A673 (cell line): ENCODE measurements at places on chromosomes 1 and 21. TPM values are rescaled to one million over a fixed set of nuclear protein-coding genes. Genes with fewer than 3 reads are reported as not detected.

- no peaks in the 10 kb centered on the region for H3K4me1 ChIP-seq
- no peak for DNase-seq
- H3K27ac ChIP-seq, result no peak overlapping the region
These were observed 18.7 kb upstream of the KNCN start for GRCh38 chr1:46569884-46570725.

GRCh38 chr1:240385985-240386978 lies 225.7 kb downstream of the GREM2 start:
- peaks cover 6% of the 10 kb centered on the region for H3K27me3 ChIP-seq
- no peak overlapping the region for H3K4me3 ChIP-seq
- no peak overlapping the region for H3K27ac ChIP-seq
- no peaks in the 10 kb centered on the region for H3K4me1 ChIP-seq

- H3K4me3 ChIP-seq, result no peak overlapping the region
- peaks cover 12% of the 10 kb centered on the region for H3K36me3 ChIP-seq
- H3K4me1 ChIP-seq, result no peaks in the 10 kb centered on the region
- H3K27ac ChIP-seq, result no peak overlapping the region
- H3K27me3 ChIP-seq, result no peaks in the 10 kb centered on the region
These were observed 11.0 kb downstream of the PFKL start for GRCh38 chr21:44310628-44311507.

- H3K27me3 ChIP-seq, result peaks cover 14% of the 10 kb centered on the region
- H3K4me3 ChIP-seq, result no peak overlapping the region
- H3K4me1 ChIP-seq, result no peaks in the 10 kb centered on the region
- no peak for DNase-seq
These were observed 163.9 kb downstream of the ST6GALNAC5 start for GRCh38 chr1:77031106-77031662.

The TRPM2 gene
- total RNA-seq, result 0.21 TPM in 1 of 2 replicates, not detected in the other

DNA sequence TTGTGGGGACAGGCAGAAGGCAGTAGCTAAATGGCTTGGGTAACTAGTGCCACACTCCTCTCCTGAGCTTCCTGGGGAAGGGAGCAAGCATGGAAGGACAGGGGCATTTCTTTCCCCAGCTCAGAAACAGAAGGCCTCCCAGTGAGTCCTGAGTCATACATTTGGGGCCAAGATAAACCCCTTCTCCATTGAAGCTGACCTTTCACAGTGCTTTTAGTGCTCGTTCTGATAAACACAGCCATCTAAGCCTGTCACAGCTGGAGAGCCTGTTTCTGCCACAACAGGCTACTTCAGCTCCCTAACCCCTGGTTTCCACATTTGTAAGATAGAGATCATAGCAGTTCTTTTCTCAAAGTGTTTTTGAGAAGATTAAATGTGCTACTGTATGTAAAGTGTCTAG lies 374.0 kb downstream of the LMX1A start:
- no peaks in the 10 kb centered on the region for H3K27me3 ChIP-seq
- no peaks in the 10 kb centered on the region for H3K4me1 ChIP-seq
- DNase-seq, result no peak

- H3K27ac ChIP-seq, result no peak overlapping the region
- H3K36me3 ChIP-seq, result no peaks in the 10 kb centered on the region
- no peaks in the 10 kb centered on the region for H3K27me3 ChIP-seq
- H3K4me1 ChIP-seq, result no peaks in the 10 kb centered on the region
- no peak for DNase-seq
These were observed 113.9 kb upstream of the COL6A1 start for GRCh38 chr21:45867671-45868081.

DNA sequence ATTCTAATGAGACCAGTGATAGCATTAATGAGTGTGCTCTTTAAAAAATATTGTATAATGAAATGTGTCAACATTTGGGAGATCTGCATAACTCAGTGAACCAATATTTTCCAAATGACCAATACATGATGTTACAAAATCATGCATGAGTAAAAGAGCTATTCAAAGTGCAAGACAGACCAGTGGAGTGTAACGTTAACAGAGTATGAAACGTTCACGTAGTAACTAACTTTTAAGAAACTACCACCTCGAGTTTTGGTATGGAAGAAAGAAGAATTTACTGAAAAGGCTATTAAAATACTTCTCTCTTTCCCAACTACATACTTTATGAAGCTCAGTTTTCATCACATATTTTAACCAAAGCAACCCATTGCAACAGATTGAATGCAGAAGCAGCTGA lies 9.6 kb upstream of the SLC6A9 start:
- H3K36me3 ChIP-seq, result no peaks in the 10 kb centered on the region
- DNase-seq, result no peak
- no peak overlapping the region for H3K27ac ChIP-seq
- no peak overlapping the region for H3K4me3 ChIP-seq
- peaks cover 17% of the 10 kb centered on the region for H3K4me1 ChIP-seq
- H3K27me3 ChIP-seq, result no peaks in the 10 kb centered on the region

GRCh38 chr1:204678721-204679475 lies 6.6 kb downstream of the LRRN2 start:
- H3K27me3 ChIP-seq, result peaks cover 16% of the 10 kb centered on the region
- H3K36me3 ChIP-seq, result no peaks in the 10 kb centered on the region
- H3K27ac ChIP-seq, result no peak overlapping the region
- H3K4me1 ChIP-seq, result no peaks in the 10 kb centered on the region
- no peak overlapping the region for H3K4me3 ChIP-seq

The BCL10 gene
- total RNA-seq, result 18.1 and 20.9 TPM in 2 replicates

The CHIA gene
- total RNA-seq, result not detected in 2 replicates

The OR2T11 gene
- total RNA-seq, result not detected in 2 replicates

The BATF3 gene
- total RNA-seq, result 4.1 and 6.9 TPM in 2 replicates

The CDCA8 gene
- total RNA-seq, result 64.7 and 67.4 TPM in 2 replicates

GRCh38 chr1:104132382-104132973 lies 382.8 kb downstream of the AMY1C start:
- H3K4me1 ChIP-seq, result no peaks in the 10 kb centered on the region
- no peak overlapping the region for H3K4me3 ChIP-seq
- no peaks in the 10 kb centered on the region for H3K27me3 ChIP-seq
- peak; percentile 36 for DNase-seq
- no peaks in the 10 kb centered on the region for H3K36me3 ChIP-seq

The CBR3 gene
- total RNA-seq, result 12.3 and 15.5 TPM in 2 replicates

The IGSF21 gene
- 3.2 and 4.1 TPM in 2 replicates for total RNA-seq

DNA sequence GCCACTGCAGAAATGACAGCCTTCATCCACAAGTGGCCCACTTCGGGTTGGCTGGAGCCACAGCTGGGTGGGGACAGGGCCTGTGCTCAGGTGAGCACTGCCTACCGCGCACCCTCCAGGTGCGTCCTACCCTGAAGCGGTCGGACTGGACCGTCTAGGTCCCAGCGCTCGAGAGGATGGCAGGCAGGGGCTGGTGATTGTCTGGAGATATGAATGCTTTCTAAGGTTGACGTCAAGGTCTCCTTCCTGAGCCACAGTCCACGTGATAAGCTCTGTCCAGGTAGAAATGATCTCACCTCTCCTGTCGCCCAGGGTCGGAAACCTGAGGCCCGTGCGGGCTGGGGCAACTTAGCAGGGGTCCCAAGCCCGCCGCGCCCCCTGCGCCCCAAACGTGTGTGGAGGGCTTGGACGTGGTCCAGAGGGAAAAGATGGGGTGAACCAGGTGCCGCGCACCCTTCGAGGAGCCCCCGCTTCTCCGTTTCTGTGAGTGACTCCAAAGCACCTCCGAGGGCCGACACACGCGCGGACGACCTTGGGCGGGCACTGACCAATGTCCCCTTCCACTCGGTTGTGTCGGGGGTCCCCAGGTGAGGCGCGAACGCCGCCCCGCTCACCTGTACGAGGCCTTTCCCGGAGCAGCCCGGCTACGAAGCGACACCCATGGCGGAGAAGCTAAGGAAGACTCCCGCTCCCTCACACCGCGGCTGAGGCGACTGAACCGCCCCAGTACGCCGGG lies 853 bp upstream of the DOP1B start:
- no peaks in the 10 kb centered on the region for H3K27me3 ChIP-seq
- H3K4me1 ChIP-seq, result peaks cover 4% of the 10 kb centered on the region
- no peak for DNase-seq
- H3K36me3 ChIP-seq, result no peaks in the 10 kb centered on the region
- H3K4me3 ChIP-seq, result peak overlapping the region; percentile 97

- H3K27ac ChIP-seq, result no peak within 1 kb of the TSS
- H3K4me1 ChIP-seq, result peaks cover 9% of the 10 kb centered on the region
- peaks cover 14% of the 10 kb centered on the region for H3K27me3 ChIP-seq
- H3K4me3 ChIP-seq, result peak within 1 kb of the TSS; percentile 68
- no peaks in the 10 kb centered on the region for H3K36me3 ChIP-seq
These were observed at the start of gene IGSF3 for GRCh38 chr1:116667575-116668105. IGSF3 (minus strand) TSS chr1:116667733; CDS start chr1:116666326, 1,407 bp downstream.

DNA sequence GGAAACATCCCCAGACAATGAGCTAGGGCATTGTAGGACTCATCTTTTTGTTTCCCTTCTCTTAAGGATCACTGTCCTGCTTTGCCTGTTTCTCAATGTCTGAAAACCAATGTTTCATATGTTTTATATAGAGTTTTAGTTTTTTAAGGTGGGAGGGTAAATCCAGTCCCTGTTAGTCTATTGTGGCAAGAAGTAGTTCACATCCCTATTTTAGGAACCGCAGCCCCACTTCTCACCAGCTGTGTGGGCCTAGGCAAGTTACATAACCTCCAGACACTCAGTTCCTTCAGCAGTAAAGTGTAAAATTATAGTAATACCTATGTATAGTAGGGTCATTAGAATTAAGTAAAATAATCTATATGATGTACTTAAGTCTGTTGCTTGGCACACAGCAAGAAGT lies 105.8 kb upstream of the WLS start:
- no peaks in the 10 kb centered on the region for H3K4me1 ChIP-seq
- no peaks in the 10 kb centered on the region for H3K36me3 ChIP-seq
- DNase-seq, result no peak
- no peak overlapping the region for H3K27ac ChIP-seq
- no peaks in the 10 kb centered on the region for H3K27me3 ChIP-seq

DNA sequence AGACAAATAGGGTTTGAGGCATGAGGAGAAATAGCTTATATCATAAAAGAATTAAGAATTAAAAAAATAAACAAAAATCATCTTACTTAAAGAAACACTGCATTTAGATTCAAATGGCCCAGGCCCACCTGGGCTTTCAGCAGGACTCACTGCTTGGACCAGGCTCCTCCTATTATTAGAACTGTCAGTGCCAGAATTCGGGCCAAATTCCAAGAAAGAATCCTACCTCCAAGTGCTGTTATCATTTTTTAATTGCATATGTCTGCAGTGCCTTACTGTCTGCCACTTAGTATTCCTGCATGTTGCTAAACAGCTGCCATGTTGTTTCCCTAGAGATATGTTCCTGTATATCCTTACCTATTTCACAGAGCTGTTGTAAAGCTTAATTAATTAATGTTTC lies 112.0 kb downstream of the BARHL2 start:
- no peak for DNase-seq
- no peaks in the 10 kb centered on the region for H3K27me3 ChIP-seq
- no peak overlapping the region for H3K4me3 ChIP-seq
- H3K4me1 ChIP-seq, result peaks cover 7% of the 10 kb centered on the region

- no peaks in the 10 kb centered on the region for H3K4me1 ChIP-seq
- no peak overlapping the region for H3K4me3 ChIP-seq
- no peaks in the 10 kb centered on the region for H3K27me3 ChIP-seq
- no peak overlapping the region for H3K27ac ChIP-seq
- DNase-seq, result no peak
These were observed 506.3 kb downstream of the LMO4 start for GRCh38 chr1:87834941-87835340.

The SH2D5 gene
- total RNA-seq, result 1.1 and 1.9 TPM in 2 replicates

- H3K27ac ChIP-seq, result no peak overlapping the region
- H3K36me3 ChIP-seq, result peaks cover 37% of the 10 kb centered on the region
- DNase-seq, result no peak
- no peak overlapping the region for H3K4me3 ChIP-seq
- H3K27me3 ChIP-seq, result no peaks in the 10 kb centered on the region
These were observed 216.9 kb downstream of the APP start for GRCh38 chr21:25953659-25954058.
